ENCODE measurements at places on chromosomes 2 and 18. TPM values are rescaled to one million over a fixed set of nuclear protein-coding genes. Genes with fewer than 3 reads are reported as not detected.

DNA sequence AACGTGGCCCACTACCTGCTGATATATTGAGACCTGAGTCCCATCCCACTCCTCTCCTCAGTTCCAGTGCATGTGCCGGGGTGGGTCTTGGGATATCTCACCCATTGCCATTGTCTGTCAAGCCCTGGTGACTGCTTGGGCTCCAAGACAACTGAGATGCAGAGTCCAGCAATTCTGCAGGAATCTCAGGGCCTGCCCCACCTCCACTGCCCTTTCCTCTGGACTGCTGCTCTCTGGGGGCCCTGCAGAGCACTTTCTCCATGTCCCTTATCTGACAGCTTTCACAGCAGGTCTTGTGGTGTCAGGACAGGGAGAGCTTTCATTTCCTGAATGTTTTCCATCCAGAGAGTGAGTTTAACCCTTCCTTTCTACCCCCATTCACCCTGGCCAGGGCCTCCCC, 152.9 kb downstream of the ARL4C start:
- H3K36me3 ChIP-seq: no peaks in the 10 kb centered on the region
- no peak overlapping the region for H3K4me3 ChIP-seq
- no peaks in the 10 kb centered on the region for H3K27me3 ChIP-seq
- H3K27ac ChIP-seq: no peak overlapping the region

- H3K27me3 ChIP-seq: no peaks in the 10 kb centered on the region
- H3K36me3 ChIP-seq: no peaks in the 10 kb centered on the region
- H3K4me3 ChIP-seq: no peak overlapping the region
- peaks cover 1% of the 10 kb centered on the region for H3K4me1 ChIP-seq
Observed at GRCh38 chr2:180196419-180196977, 189.4 kb upstream of the CWC22 start.

DNA sequence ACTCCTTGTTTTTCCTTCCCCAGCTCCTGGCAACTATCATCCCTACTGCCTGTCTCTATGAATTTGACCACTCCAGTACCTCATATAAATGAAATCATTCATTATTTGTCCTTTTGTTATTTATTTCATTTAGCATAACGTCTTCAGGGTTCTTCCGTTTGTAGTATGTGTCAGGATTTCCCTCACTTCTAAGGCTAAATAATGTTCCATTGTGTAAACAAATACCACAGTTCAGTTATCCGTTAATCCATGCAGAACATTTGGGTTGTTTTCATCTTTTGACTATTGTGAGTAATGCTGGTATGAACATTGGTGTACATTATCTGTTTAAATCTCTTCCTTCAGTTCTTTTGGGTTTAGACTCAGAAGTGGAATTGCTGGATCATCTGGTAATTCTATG, 18.8 kb downstream of the DYNC2LI1 start:
- DNase-seq: no peak
- no peaks in the 10 kb centered on the region for H3K36me3 ChIP-seq
- H3K27me3 ChIP-seq: no peaks in the 10 kb centered on the region
- H3K4me1 ChIP-seq: no peaks in the 10 kb centered on the region
- H3K4me3 ChIP-seq: no peak overlapping the region

GRCh38 chr2:186255823-186256222, 230.2 kb upstream of the ZC3H15 start:
- no peaks in the 10 kb centered on the region for H3K4me1 ChIP-seq
- no peaks in the 10 kb centered on the region for H3K27me3 ChIP-seq
- no peak for DNase-seq
- H3K4me3 ChIP-seq: no peak overlapping the region
- H3K36me3 ChIP-seq: no peaks in the 10 kb centered on the region

- H3K27ac ChIP-seq: no peak overlapping the region
- H3K36me3 ChIP-seq: no peaks in the 10 kb centered on the region
Observed at GRCh38 chr18:75790796-75791195, 363.3 kb upstream of the SMIM21 start.

GRCh38 chr2:29033656-29034055, 40.7 kb downstream of the PCARE start:
- no peak overlapping the region for H3K27ac ChIP-seq
- H3K4me3 ChIP-seq: no peak overlapping the region
- no peak for DNase-seq
- H3K27me3 ChIP-seq: no peaks in the 10 kb centered on the region
- H3K36me3 ChIP-seq: no peaks in the 10 kb centered on the region

DNA sequence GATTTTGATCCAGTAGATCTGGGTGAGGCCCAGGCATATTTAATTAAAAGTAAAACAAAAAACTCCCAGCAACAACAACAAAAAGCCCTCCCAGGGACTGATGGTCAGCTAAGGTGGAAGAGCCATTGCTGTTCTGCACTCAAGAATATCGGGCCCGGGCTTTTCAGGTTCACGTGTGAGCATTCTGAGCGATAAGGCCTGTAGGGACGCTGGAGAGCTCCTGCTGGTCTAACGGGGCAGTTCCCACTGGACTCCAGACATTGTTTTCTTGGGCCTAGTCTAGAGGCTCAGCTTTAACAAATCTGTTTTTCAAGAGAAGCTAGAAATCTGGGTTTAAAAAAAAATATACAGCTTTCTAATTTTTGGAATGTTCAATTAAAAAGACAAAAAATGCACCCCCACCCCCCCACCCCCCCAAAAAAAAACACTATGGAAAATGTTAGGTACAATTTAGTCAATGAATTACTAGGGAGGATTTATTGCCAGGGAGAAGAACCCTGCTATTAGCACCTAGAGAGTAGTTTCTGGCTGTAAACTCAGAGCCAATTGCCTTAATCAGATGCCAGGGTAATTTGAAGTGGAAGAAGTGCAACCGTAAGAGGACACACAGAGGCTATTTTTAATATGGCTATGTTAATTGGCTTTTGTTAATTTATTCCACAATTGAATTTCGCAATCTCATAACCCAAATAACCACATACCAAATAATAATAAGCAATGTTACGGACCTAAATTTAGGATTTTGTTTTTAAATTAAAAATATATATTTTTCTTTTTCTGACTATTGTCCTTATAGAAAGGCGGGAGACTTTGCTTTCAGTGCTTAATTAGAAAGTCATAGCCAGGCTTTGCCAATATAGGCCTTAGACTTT, 78.9 kb downstream of the MAP4K4 start:
- no peak overlapping the region for H3K27ac ChIP-seq
- DNase-seq: peak; percentile 35
- no peaks in the 10 kb centered on the region for H3K36me3 ChIP-seq
- H3K27me3 ChIP-seq: no peaks in the 10 kb centered on the region
- H3K4me3 ChIP-seq: no peak overlapping the region

- no peaks in the 10 kb centered on the region for H3K27me3 ChIP-seq
- no peaks in the 10 kb centered on the region for H3K36me3 ChIP-seq
- no peak overlapping the region for H3K27ac ChIP-seq
- no peak for DNase-seq
Observed at GRCh38 chr18:73690222-73690621, 457.4 kb downstream of the FBXO15 start.

DNA sequence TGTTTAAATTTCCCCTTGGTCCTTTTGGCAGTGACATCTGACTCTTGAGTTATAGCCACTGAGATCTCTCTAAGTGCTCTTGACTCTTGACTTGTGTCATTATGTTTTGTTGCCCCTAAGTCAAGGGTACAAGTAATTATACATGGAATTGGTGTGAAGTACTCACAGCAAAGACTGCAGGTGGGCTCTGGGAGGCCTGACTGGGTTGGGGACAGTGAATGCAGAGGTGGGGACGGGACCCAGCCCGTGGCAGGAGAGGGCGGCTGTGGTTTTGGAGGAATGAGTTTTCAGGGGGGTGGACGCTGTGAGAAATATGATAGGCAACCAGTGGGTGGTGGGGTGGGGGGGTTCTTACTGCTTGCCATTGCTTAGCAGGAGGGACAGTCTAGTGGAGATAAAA, 97.8 kb downstream of the NCK2 start:
- no peak overlapping the region for H3K27ac ChIP-seq
- no peak for DNase-seq
- H3K4me1 ChIP-seq: no peaks in the 10 kb centered on the region
- H3K27me3 ChIP-seq: no peaks in the 10 kb centered on the region

GRCh38 chr2:177658309-177658708, 265.7 kb downstream of the AGPS start:
- no peak for DNase-seq
- no peak overlapping the region for H3K27ac ChIP-seq
- H3K4me3 ChIP-seq: no peak overlapping the region
- H3K4me1 ChIP-seq: no peaks in the 10 kb centered on the region

- DNase-seq: no peak
- no peak overlapping the region for H3K27ac ChIP-seq
- no peaks in the 10 kb centered on the region for H3K36me3 ChIP-seq
- no peaks in the 10 kb centered on the region for H3K27me3 ChIP-seq
Observed at GRCh38 chr18:72329533-72329932, 214.6 kb downstream of the CBLN2 start.

DNA sequence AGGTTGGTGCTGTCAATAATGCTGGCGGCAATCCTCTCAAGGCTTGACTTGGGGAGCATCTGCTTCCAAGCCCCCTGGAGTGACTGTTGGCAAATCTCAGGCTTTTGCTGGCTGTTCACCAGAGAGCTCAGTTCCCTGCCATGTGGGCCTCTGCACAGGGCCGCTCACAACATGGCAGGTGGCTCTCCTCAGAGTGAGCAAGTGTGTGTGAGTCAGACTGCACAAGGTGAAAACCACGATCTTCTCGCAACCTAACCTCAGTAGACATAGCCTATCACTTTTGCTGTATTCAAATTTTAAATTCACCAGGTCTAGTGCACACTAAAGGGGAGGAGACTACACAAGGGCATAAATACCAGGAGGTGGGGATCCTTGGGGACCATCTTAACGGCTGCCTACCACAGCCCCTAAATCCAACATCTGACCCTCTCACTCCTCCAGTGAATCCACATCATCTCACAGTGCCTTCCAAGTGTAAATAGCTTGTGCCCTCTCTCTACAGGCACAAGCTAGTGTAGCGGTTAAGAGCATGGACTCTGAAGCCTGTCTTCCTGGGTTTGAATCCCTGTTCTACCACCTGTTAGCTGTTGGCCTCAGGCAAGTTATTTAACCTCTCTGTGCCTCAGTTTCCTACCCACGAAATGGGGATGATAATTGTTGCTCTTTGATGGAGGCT, 187.7 kb upstream of the CXCR4 start:
- no peak overlapping the region for H3K27ac ChIP-seq
- H3K4me3 ChIP-seq: no peak overlapping the region
- no peaks in the 10 kb centered on the region for H3K27me3 ChIP-seq
- H3K36me3 ChIP-seq: no peaks in the 10 kb centered on the region

GRCh38 chr2:189047171-189047888, 73.2 kb downstream of the COL3A1 start:
- DNase-seq: no peak
- no peak overlapping the region for H3K27ac ChIP-seq
- H3K4me1 ChIP-seq: no peaks in the 10 kb centered on the region
- H3K4me3 ChIP-seq: no peak overlapping the region
- no peaks in the 10 kb centered on the region for H3K27me3 ChIP-seq

NOSTRIN gene
- polyA plus RNA-seq: 38.4 TPM

FAM237A gene
- not detected for polyA plus RNA-seq

RAX gene
- 0.01 TPM for polyA plus RNA-seq

CRYGD gene
- not detected for polyA plus RNA-seq

KIAA2012 gene
- 0.06 TPM for polyA plus RNA-seq

SLC5A7 gene
- polyA plus RNA-seq: 0.12 TPM
